Effector memory CD4-positive, alpha-beta T cell (primary cell): ENCODE measurements at places on chromosomes 11 and 22.

- no peak for DNase-seq
Measured at GRCh38 chr11:11635443-11635842, 13.6 kb upstream of the GALNT18 start.

DNA sequence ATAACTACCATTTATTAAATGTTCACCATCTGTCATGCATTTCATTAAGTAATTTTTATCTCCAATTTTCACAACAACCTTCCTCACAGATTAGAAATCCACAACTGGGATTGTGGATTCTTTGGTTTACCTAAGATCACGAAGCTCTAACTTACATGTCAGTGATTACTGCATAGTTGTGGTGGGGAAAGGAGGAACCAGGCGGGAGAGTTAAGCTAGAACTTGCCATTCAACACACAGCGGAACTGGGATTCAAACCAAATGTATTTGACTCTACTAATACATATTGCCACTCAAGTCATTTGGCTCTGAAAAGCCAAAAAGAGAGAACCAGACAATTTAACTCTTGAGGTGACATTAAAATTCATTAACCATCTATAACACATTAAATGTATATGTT, 10.4 kb upstream of the LAYN start:
- DNase-seq = no peak

- DNase-seq = no peak
Measured at GRCh38 chr11:85132851-85133585, 494.1 kb downstream of the DLG2 start.

DNA sequence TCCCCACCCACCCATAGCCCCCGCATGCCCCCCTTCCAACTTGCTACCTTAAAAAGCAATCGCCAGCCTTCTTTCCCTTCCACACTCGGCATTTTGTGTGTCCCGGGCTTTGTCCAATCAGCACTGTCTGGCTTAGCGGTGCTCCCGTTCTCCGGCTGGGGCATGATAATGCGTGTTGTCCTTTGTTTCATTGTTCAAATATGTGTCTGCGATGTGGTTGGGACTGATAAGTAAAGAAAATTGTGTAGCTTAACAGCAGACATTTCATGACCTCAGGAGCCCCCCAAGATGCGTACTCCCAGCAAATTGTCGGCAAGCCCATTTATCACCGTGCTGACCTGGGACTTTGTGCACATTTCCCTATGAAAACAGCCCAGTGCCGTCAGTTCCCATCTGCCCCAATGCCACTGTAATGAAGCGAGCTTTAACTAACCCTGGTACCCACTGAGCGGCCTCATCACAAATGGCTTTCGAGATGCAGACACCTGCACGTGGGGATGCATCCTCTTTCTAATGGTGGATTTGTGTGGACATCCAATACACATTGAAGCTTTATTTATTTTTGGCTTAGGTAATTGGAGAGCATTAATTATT, 167.0 kb upstream of the E2F8 start:
- no peak for DNase-seq

DNA sequence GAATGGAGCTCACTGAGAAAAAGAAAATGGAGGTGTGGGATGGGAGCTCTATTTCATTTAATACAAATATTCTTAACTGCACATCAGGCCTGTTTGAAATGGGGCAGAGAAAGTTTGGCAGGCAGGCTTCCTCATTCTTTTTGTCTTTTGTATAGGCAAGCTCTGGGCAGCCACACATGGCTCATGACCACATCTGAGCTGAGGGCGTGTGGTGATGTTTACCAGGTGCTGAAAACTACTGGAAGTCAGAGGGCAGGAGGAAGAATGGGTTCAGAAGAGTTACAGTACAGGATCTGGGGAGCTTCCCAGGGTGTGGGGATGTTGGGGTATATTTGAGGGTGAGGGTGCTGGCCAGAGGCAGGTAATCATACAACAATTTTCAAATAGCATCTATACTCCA, 66.3 kb upstream of the NAV2 start:
- DNase-seq = no peak

- no peak for DNase-seq
Measured at GRCh38 chr11:46947399-46948077, 11.0 kb downstream of the CSTPP1 start.

GRCh38 chr11:66467034-66467659, 442 bp downstream of the PELI3 start:
- DNase-seq = peak; percentile 42

GRCh38 chr11:73878771-73879170, 2.0 kb downstream of the PAAF1 start:
- no peak for DNase-seq

GRCh38 chr11:34162493-34162820, 57.0 kb downstream of the NAT10 start:
- DNase-seq = no peak

GRCh38 chr11:23311986-23312940, 452.0 kb upstream of the CCDC179 start:
- DNase-seq = no peak

GRCh38 chr22:26968859-26969523, 311.6 kb downstream of the MIAT start:
- DNase-seq = no peak

DNA sequence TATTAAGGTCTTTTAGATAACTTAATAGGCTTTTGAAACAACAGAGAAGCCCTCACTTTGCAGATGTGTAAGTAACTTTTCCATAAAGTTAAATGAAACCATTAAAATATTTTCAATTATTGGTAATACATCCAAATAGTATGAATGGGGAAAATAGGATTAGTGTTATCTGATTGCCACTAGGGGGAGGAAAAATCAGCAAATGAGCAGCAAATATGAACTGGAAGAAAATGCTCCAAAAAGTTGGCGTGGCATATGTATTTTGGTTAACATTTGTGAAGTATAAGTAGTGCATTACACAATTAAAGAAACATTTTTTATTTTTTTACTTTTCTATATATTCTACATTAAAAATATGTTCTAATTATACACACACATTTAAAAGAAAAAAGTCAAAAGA, 259.8 kb upstream of the ANO5 start:
- DNase-seq = no peak

DNA sequence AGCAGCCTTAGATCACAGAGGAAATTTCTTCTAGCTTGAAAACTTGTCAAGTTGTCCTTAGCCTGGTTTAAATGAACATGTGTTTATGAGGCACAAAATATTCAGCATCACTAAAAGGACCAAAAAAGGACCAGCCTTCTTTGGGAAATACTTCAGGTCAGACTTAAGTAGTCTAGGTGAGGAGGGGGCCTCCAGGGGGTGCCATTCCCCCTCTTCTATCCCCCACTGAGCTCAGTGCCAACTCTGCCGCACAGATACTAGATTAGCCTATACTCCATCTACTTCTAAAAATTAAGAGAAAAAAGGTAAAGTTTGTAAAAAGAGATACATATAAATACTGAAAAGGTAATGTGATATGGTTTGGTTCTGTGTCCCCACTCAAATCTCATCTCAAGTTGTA, 20.6 kb downstream of the CLTCL1 start:
- no peak for DNase-seq

DNA sequence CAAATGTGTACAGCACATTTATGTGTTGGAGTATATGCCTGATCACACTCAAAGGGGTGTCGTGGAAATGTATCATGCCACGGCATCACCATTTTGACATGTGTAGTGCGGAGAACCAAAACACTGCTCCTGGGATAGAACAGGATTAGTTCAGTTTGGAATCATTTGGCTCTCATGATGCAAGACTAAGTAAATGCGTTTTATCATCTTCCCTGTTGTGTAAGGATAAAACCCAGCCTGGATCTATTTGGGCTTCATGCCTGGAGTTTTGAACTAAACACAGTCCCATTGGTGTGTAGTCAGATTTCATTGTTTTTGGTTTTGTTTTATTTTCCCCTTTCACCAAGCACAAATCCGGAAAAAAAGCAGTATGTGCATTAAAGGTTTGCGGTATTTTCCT, 574.3 kb downstream of the NTM start:
- no peak for DNase-seq

DNA sequence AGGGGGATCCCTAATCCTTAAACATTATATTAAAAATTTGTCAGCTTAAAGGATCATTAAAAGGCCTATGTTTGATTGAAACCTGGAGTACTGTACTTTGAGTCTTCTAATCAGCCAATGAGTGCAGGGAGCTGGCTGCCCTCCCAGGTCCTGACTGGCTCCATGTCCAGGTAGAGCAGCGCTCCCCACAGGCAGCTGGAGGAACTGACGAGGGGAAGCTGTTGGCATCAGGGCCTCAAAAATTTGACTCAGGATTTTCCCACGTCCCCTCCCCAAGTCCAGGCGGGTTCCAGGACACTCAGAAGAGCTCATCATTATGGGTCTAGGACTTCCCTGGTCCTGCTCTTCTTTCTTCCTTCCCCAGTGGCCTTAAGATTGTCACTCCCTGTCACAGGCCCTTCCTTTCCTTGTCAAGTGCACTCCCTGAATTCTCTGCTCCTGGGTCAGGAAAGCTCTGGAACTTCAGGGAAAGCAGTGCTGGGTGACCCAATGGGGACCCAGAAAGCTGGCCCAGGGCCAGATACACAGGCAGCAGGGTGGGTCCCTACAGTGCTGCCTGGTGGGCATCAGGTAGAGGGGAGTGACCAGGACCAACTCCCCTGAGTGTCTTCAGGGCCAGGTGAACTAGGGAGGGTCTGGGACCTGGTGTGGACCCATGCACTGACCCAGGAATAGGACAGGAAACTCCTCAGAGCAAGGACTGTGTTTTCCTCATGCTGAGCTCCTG, 65.5 kb downstream of the GGTLC2 start:
- no peak for DNase-seq

DNA sequence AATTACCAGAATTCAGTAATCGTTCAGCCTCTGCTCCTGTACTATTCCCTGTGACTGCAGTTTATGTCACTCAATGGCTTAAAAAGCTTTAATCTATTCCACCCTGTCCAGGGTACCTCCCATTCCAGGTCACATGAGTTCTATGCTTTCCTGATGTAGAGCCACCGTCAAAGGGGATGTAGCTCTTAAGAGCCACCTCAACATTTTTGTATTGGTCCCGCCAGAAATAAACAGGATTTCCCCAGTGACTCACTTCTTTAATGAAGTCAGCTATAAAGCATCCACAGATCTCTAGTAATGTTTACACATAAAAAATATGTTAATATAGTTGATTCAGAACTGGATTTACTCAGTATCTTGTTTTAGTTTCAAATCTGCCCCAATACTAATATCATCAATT, 1.3 kb upstream of the OR8D1 start:
- DNase-seq = no peak

DNA sequence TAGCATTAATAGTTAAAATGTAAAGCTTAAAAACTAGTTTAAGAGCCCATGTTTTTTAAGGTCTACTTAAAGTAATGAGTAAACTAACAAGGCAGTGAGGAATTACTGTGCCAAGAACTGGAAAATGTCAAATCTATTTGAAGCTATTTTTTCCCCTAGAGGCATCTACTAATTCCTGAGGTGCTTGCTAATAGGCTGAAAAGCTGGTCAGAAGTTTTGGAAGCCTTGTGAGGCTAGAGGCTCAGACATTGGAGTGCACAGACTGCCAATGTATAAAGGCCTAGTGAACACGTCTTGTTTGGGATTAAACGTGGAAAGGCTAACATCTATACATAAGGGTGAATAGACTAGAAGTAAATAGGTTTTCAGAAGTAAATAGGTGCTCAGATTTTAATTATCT, 136.5 kb upstream of the C11orf87 start:
- no peak for DNase-seq

DNA sequence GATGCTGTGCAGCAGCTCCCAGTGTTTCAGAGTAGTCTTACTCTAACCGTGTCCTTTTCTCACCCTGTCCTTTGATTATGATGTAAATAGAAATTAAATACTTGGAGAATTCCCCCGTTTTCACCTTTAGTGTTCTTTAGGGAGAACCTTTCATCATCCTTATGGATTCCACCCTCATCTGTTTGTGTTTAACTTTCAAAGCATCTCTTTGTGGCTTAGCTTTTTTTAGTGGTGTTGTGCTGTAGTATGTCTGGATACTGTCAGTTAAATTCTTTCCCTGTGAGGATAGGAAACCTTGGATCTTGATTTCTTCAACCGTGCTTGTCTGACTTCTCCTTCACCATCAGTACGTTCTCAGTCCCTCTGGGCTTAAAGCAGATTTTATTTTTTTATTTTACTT, 48.5 kb downstream of the PPP6R3 start:
- DNase-seq = no peak

GRCh38 chr11:97995874-97996273, 1024.9 kb upstream of the CNTN5 start:
- no peak for DNase-seq
